ENCODE measurements at places on chromosomes 7 and 10.
A peak's percentile ranks its signal among the peaks of the same experiment; 100 is the strongest.

DNA sequence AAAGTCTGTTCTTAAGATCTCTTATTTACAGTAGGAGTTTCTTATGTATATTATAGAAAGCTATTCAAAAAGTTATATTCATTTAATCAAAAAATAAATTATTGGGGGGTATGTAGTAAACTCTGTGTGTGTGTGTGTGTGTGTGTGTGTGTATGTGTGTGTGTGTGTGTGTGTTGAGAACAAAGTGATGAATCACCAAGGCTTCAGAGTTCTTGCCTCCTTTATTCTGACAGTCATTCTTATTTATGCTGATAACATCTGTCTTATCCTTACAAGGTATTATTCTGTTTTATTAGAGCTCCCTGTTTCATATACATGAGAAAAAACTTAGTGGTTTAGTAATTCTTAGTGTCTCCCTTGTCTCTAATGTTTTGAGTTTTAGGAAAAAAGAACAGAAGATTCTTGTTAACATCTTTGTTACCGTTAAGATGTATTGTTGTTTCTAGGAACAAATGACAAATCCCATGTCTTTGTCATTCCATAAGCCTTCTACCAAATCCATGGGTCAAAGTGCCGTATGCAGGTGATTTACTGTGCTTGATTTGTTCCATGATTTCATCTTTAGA, 424.0 kb downstream of the EXOC4 start:
- DNase-seq, result peak; percentile 9

- no peak for DNase-seq
Measured at GRCh38 chr7:155818820-155819168, 6.5 kb upstream of the SHH start.

DNA sequence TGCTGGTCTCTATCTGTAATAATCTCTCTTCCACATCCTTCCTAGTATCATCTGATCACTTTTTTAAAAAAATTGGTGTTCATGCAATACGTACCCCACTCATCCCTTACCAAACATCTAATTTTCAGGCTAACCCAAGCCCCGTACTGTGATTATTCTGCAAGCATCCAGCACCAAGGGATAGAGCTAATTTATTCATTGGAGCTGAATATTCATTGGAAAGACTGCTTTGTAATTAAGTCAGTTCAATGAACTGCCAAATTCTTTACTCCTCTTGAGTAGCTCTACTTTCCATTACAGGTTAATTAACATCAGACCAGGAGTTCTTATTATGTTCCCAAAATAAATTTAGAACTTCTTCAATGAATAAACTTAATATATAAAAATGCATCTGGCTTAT, 66.4 kb upstream of the MRLN start:
- DNase-seq, result no peak

- no peak for DNase-seq
Measured at GRCh38 chr10:123303581-123304337, 149.6 kb downstream of the BUB3 start.

- peak; percentile 46 for DNase-seq
Measured at GRCh38 chr7:107890493-107890961, 456 bp upstream of the DLD start.

GRCh38 chr7:924541-925231, 29.8 kb downstream of the ADAP1 start:
- no peak for DNase-seq

- no peak for DNase-seq
Measured at GRCh38 chr7:132381742-132382472, 194.4 kb downstream of the PLXNA4 start.

GRCh38 chr10:73647211-73647874, 6.1 kb upstream of the MYOZ1 start:
- DNase-seq, result no peak

- no peak for DNase-seq
Measured at GRCh38 chr10:115918812-115919211, 354.2 kb downstream of the GFRA1 start.

DNA sequence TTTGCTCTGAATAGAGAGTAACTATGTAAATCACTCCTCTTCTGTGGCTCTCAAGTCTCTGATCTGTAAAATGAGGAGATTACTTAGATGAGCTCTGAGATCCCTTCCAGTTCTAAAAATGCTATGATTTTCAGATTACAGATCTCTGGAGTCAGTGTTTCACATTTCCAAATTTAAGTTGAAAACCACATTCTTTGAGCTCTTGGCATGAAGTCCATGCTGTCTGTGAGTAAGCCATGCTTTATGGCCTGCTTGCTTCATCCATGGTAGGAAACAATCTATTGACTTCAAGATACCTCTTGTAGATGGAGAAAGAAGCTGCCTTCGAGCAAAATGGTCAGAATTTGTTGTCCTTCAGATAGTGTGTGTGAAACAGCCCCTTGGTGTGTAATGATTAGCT, 64.9 kb downstream of the CELF2 start:
- no peak for DNase-seq

- DNase-seq, result no peak
Measured at GRCh38 chr10:129728905-129729795, 234.9 kb downstream of the EBF3 start.

DNA sequence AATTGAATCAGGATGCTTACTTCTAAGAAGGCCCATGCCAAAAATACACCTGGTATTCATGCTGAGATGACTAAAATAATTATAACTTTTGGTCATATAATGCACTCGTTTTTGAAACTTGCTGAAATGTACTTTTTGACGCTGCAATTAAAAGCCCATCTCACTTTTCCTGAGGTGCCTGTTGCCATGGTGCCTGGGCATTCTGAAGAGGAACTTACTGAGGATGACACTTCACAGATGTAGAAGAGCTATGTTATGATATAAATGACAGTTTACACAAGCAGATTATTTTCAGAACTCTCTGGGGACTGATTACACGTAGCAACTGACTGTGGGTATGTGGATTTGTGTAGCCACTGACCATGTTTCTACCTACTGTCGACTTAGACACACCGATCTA, 182.4 kb downstream of the TPK1 start:
- DNase-seq, result no peak

Measured in RKO (cell line).